ENCODE measurements at places on chromosomes 5 and 9.

- no peak for DNase-seq
Measured at GRCh38 chr9:98049288-98050072, 7.1 kb upstream of the NANS start.

GRCh38 chr9:70020991-70021571, 22.6 kb upstream of the MAMDC2 start:
- DNase-seq = no peak

DNA sequence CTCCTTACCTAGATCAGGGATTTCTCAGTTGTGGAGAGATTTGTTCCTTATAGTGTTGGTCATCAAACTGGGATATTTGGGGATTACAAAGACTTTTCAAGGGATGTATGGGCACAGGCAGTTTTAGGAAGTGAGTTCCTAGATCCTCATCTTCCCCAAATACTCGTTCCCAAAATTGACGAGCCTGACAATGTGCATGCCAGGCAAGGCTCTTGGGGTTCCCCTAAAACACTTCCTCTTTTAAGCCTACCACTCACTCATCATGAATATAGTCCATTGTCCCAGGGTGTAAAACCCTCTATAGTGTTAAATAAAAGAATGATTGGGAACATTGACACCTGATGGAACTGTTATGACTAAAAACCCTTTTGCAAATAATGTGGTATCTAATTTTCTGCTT, 26.4 kb downstream of the PDCD1LG2 start:
- DNase-seq = no peak

DNA sequence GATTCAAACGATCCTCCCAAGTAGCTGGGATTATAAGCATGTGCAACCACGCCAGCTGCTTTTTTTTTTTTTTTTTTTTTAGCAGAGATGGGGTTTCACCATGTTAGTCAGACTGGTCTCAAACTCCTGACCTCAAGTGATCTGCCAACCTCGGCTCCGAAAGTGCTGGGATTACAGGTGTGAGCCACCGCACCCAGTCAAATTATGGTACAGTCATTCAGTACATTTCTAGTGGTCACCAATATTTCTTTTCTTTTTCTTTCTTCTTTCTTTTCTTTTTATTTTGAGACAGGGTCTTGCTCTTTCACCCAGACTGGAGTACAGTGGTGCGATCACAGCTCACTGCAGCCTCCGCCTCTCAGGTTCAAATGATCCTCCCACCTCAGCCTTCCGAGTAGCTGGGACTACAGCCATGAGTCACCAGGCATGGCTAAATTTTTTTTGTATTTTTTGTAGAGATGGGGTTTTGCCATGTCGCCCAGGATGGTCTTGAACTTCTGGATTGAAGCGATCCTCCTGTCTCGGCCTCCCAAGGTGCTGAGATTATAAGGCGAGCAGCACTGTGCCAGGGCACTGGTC, 25.4 kb upstream of the DCP2 start:
- no peak for DNase-seq

GRCh38 chr9:133741716-133742115, 3.6 kb upstream of the SARDH start:
- DNase-seq = no peak

DNA sequence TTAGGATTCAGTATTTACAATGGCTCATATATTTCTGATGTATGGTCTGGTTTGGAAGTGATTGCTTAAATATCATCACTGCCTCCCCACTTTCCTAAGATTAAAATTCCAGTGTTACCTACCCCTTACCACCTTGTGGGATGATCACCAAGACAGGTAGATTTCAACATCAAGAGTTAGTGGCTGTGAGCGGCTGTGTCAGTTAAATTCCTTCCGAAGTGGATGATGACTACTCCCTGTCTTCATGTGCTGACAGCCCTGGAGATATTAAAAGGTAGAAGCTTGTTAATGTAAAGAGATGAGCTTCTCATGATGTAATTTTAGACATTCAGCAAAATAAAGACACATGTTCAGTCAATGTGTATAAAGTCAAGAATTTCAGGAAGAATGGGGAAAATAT, 4.2 kb downstream of the ITGA2 start:
- DNase-seq = no peak

- DNase-seq = no peak
Measured at GRCh38 chr5:59055745-59056448, 473.0 kb downstream of the RAB3C start.

- DNase-seq = peak; percentile 59
Measured at GRCh38 chr5:1140171-1140817, 28.4 kb upstream of the SLC12A7 start.

GRCh38 chr9:134770972-134771971, 109.3 kb upstream of the FCN2 start:
- no peak for DNase-seq

GRCh38 chr9:136349546-136349945, 14.0 kb downstream of the DNLZ start:
- DNase-seq = no peak

GRCh38 chr5:445591-445990, 2.6 kb downstream of the EXOC3 start:
- DNase-seq = no peak

DNA sequence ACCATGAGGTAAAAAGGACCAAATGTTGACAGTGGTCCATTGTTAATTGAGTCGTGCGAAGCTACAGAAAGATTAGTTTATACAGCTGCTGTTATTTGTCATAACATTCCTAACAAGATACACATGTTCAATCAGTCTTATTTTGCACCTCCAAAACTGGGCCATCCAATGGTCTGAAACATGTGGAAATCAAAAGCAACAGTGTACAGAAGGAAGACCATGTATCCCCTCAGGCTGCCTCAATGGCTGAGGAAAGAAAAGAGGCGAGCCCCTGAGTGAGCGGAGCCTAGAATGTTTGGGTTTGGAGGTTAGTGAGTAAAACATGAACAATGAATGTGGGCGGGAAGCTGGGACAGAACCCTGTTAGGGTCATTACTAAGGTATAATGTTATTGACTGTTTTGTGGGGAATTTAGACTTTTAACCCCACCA, 35.6 kb downstream of the NFIB start:
- DNase-seq = no peak

- no peak for DNase-seq
Measured at GRCh38 chr5:174317256-174317894, 271.9 kb downstream of the NSG2 start.

GRCh38 chr5:160525471-160526261, 104.0 kb downstream of the PTTG1 start:
- no peak for DNase-seq

DNA sequence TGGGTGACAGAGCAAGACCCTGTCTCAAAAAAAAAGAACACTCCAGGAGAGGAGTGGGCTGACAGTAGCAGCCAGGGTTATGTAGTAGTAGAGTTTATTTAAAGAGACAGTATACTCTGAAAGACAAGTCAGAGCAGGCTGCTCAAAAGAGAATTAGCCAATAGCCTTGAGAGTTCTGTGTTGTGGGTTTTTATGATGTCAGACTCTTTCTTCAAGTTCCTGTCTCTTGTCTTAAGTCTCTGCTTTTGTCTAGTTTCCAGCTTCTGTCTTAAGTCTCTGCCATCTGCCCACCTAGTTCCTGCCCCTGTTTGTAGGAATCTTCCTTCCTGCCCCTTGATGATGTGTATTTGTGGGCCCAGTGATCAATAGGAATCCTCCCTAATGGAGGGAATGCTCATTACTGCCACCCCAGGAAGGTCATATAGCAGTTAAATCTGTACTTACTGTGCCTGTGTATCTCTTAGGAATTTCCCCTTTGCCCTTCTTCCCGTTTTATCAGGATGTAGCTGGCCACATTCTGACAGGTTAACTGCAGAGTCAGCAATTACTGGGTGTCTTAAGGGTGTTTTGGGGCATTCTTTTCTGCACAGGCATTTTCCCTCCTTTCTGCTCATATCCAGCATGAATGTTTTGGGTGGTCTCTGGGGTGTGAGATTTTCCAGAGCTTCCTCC, 580.5 kb upstream of the SGCD start:
- no peak for DNase-seq

- DNase-seq = no peak
Measured at GRCh38 chr5:178307267-178308045, 74.9 kb upstream of the PHYKPL start.

DNA sequence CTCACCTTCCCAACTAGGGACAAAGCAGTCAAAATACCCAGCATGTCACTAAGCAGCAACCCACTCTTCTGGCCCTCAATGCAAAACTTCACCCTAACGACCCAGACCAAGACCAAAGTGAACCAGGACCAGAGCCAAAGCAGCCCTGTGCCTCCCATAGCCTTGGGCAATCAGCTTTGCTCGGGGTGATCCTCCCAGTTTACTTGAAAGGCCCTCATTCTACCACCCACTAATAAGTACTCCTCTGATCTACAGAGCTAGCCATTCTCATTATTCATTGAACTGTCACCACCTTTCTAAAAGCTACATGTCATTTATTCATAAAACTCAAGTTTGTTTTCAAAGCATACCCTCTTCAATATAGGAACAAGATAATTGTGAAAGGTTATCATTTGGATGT, 221.0 kb downstream of the FRMD3 start:
- DNase-seq = no peak
